ENCODE measurements at places on chromosomes 7 and 10.

GRCh38 chr10:60299961-60300883 lies 89.5 kb downstream of the ANK3 start:
- DNase-seq: no peak

- no peak for DNase-seq
These were observed 44.0 kb upstream of the NPVF start for GRCh38 chr7:25272265-25272664.

GRCh38 chr7:47484457-47484856 lies 97.5 kb downstream of the TNS3 start:
- DNase-seq: no peak

GRCh38 chr10:22438711-22439110 lies 93.4 kb downstream of the SPAG6 start:
- no peak for DNase-seq

- DNase-seq: no peak
These were observed 116.0 kb downstream of the VTI1A start for GRCh38 chr10:112562809-112563663.

- DNase-seq: no peak
These were observed 87.4 kb downstream of the FOXL3 start for GRCh38 chr7:377080-378040.

DNA sequence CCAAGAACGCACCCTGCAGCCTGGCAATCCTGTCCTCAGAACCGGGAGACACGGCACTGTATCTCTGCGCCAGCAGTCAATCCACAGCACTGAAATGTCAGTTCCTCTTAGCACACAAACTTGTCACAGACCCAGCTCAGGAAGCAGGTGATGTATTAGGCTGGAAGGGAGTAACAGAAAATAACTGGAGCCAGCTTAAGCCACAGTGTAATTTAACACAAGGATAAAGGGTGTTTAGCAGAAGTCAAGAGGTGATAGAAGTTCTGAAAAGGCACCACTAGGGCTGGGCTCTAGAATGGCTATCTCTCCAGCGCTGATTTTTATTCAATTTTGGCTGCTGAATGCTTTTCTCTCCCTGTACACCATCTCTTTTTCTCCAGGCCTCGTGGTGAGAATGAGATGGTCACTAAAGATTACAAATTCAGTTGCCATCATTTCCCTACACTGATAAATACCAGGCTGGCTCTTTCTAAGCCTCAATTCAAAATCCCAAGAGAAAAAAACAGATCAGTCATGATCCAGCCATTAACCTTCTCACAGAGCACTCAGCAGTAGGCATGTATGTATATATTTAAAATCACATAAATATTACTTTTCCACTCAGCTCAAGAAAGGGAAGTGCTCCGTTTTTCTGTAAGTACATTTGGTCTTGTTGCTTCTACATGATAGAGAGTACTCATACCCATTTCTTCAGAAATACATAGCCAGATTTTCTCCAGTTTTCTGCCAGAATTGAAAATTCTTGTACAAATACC lies 102.7 kb upstream of the PRSS1 start:
- DNase-seq: no peak

- DNase-seq: no peak
These were observed 16.9 kb upstream of the REEP3 start for GRCh38 chr10:63504145-63504881.

DNA sequence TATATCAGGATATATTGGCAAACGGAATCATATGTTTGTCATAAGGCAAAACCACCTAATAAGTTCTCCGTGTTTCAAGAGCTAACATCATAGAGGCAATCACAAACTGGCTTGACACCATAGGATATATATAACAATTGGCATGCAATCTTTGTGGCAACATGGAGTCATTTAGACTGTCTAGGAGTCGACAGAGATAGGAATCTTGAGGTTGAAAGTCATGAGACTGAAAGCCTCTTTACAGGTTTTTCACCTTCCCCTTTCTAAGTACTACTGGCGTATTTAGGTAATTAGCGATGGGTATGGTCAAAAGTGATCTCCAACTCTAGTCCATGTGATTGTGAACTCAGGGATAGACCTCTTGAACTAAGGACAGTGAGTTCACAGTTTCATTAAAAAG lies 63.7 kb downstream of the THSD7A start:
- no peak for DNase-seq

DNA sequence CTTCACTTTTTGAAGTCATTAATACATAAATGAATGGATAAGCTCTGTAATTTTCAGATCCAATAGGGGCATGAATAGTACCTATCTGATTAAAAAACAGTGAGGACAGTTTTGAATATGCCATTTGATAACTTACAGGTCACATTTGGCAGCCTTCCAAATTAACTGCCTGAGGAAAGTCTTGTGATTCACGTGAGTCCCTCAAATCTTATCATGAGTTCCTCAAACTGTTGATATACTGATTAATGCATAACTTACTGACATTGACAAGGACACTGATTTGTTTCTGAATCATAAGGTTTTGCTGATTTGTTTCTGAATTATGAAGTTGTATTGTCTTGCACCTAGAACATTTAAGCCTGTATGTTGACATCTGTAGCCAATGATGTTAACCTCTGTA lies 55.1 kb downstream of the ANKMY2 start:
- DNase-seq: no peak

DNA sequence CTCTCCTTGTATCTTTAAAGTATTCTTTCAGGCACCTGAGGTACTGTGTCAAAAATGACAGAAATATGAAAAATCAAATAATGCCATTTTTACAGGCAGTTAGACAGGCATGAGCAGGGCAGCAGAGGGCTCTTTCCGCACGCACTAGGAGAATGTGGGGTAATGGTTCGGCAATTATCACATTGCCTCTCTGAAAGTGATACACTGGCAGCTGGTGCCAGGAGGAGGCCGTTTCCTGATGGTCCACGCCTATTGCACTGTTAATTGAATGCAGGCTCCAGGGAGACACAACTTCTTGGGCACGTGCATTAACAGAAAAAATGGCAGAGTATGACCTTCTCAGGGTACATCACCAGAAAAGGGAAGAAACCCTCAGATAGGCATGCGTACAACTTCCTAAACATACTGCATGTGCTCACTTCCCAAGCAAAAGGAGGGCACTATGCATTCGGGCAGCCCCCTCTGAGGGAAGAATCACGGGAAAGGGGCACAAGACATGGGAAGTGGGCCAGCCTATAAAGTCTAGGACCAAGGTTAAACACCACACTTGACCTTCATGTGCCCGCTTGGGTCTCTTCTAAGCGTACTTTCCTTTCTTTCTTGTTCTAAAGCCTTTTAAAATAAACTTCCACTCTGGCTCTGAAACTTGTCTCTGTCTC lies 161.7 kb downstream of the TNS3 start:
- DNase-seq: no peak

DNA sequence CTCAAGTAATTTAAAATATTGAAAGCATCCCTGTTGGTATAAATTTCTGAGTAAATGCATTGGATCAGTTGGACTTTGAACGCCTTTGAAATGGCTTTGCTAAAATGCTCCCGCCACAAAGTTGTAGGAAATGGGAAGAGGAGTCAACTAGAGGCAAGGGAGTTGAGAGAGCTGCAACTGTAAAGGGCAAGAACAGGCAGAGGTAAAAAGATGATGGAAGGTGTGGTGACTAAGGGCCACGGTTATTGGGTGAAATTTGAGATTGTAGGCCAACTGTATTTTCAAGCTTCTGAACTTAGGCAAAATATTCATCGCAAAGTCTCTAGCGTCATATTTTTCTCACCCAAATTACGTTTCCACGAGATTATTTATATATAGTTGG lies 595 bp upstream of the SUMF2 start:
- DNase-seq: no peak

GRCh38 chr10:130341356-130341755 lies 205.2 kb downstream of the GLRX3 start:
- DNase-seq: no peak

DNA sequence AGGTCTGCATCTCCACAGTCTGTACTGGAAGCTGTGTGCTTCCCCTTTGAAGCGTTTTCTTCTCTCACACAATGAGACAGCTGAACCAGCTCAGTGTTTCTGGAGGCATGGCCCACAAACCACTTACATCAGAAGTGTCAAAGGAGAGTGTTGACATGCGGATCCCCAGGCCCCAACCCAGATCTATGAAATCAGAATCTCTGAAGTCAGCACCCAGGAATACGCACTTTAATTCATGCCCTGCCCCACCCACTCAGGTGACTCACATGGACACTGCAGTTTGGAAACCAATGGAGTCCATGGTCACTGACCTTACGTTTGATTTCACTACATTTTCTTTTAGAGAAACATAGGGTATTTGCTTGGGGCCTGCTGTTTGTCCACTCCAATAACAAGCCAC lies 19.0 kb downstream of the TLL2 start:
- DNase-seq: no peak

DNA sequence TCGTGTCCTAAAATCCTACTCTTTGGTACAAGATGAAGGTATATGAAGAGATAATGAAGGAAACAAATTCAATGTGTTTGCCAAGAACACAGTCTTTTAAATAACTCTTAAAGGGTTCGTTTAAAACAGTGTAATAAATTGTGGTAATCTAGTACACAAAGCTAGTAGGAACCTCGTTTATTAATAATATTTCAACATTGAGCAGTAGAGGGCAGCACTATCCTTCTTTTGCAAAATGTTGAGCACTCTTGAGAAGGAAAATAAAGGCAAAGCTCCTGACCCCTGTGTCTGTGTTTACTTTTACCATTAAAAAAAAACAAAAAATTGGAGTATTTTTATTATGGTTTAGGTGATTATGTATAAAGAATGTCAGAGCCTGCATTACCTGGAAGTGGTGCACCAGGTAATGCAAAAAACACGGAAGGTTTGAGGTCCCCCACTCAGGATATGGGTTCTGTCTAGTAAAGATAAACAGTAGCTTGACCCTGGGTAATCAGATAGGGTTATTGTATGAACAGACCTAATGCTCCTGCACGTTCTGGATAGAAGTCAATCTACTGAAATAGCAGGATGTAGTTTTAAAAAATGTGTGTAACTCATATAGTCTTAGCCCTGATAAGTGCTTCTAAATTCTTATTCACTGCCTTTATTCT lies 5.7 kb upstream of the GOT1 start:
- DNase-seq: no peak

DNA sequence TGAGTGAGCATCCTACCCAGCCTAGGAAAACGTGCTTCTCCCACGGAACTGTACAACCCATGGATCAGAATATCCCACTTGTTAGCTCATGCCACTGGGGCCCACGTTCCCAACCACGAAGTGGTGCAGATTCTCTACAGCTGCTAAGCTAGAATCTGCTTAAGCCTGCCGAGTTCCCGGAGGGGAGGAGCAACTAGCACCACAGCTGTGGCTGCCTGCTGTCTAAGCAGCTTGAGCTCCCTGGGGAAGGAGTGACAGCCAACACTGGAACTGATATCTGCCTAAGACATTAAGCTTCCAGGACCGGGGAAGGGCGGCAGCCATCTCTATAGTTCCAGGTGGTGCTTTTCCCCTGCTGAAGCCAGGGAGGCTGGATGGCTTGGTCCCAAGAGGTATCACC lies 334.7 kb upstream of the CHRM2 start:
- no peak for DNase-seq

- no peak for DNase-seq
These were observed 129.8 kb downstream of the BUB3 start for GRCh38 chr10:123284022-123284421.

DNA sequence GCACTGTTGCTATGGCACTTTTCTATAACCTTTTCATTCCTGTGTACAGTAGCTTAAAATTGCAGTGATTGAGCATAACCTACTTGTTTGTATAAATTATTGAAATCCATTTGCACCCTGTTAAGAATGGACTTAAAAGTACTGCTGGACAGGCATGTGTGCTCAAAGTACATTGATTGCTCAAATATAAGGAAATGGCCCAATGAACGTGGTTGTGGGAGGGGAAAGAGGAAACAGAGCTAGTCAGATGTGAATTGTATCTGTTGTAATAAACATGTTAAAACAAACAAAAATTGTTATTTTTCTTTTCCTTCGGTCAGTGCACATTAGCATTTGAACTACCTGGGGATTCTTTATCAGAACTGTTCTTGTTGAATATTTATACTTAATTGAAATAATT lies 57.1 kb upstream of the BAMBI start:
- DNase-seq: no peak
